Posterior vena cava (tissue), 2 donors: ENCODE measurements at places on chromosomes 5 and 9. TPM values are rescaled to one million over a fixed set of nuclear protein-coding genes. Genes with fewer than 3 reads are reported as not detected.

DNA sequence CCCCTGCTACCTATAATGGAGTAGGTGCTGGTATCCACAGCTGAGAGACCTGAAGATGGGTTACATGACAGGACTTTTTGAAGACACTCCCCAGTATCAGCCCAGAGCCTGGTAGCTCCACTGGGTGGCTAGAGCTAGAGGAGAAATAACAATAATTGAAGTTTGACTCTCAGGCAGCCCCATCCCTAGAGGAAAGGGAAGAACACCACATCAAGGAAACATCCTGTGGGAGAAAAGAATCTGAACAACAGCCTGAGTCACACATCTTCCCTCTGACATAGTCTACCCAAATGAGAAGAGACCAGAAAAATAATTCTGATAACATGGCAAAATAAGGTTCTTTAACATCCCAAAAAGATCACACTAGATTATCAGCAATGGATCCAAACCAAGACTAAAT lies 432.1 kb downstream of the CDH18 start:
- no peak for DNase-seq

GRCh38 chr9:127049044-127049443 lies 73.4 kb downstream of the ANGPTL2 start:
- DNase-seq = no peak

- DNase-seq = no peak
Observed at GRCh38 chr9:68821911-68822310, 116.9 kb downstream of the PIP5K1B start.

GRCh38 chr5:2895876-2896275 lies 144.4 kb upstream of the IRX2 start:
- DNase-seq = peak; percentile 64

The TAF9 gene
- 35.6 TPM for total RNA-seq

The INSL6 gene
- total RNA-seq = not detected
